Fibroblast of skin of back (primary cell): ENCODE measurements at places on chromosomes 5 and 9.

DNA sequence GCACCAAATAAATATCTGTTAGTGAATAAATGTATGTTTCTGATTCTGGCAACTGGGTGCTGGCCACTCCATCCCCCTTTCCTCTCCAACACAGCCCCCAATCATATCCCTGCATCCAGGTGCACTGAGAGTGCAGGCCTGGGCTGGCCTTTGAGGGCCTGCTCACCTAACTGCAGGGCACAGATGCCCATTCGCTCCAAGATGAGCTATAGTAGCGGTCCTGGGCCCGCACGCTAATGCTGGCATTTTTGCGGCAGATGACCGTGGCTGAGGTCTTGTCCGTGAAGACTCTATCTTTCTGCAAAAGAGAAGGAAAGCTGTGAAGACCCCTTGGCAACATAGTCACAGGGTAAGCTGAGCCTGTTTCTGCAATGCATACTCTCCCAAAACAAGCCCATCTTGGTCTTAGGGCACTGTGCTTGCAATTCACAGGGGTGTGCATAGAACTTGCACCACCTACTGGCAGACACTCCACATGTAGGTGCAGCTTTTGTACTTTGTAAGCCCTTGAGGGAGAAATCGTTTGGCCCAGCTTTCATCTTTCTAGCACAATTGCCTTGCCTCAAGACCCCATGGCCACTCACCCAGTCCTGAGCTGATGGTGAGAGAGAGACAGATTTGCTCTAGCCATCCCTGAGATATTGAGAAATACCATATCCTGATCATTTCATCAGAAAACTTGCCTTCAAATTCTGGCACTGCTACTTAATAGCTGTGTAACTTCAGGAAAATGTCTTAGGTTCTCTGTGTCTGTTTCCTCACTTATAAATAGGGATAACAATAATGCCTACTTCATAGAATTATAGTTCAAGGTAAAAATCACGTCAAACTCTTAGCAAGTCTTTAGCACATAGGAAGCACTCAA lies 13.5 kb downstream of the IL12B start:
- peak; percentile 40 for DNase-seq

GRCh38 chr5:147658293-147658932 lies 124.1 kb downstream of the JAKMIP2 start:
- no peak for DNase-seq

- DNase-seq: peak; percentile 16
Measured at GRCh38 chr9:135914921-135915320, 7.6 kb upstream of the CAMSAP1 start.

DNA sequence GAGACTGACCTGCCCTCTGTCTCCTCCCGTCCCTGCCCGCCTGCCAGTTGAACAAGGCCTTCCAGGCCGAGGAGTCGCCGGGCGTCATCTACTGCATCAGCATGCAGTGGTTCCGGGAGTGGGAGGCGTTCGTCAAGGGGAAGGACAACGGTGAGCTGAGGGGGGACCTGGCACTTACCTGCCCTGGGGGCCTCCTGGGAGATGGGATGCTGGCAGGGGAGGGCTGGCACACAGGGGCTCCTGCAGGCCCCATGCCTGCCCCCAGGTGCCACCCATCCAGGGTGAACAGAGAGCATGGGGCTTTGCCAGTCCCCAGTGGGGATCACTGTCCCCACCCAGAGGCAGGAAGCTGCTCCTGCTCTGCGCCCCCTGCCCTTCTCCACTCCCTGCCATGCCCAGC lies 43.0 kb downstream of the USP20 start:
- DNase-seq: no peak

- DNase-seq: no peak
Measured at GRCh38 chr5:120088836-120089235, 375.3 kb upstream of the PRR16 start.

DNA sequence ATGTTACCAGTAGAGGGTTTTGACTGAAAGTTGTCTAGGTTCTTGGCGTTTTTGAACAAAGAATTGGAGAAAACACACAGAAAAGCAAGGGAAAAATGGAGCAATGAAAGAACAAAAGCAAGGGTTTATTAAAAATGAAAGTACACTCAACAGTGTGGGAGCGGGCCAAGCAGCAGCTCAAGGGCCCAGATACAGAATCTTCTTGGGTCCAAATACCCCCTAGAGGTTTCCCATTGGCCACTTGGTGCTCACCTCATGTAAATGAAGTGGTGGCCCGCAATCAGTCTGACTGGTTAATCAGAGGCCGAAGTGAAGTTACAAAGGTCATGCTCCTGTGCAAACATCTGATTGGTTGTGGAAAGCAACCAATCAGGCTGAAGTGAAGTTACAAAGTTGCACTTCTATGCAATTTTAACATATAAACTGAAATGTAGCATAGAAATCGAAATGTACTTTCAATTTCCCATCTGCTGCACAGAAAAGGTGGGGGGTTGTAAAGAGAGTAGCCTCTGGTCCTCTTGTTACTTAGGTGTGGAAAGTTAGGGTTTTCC lies 1.9 kb upstream of the GM2A start:
- no peak for DNase-seq

- peak; percentile 16 for DNase-seq
Measured at GRCh38 chr5:171966270-171966669, 40.2 kb downstream of the FBXW11 start.

- no peak for DNase-seq
Measured at GRCh38 chr5:14672082-14672481, 7.6 kb downstream of the OTULIN start.

DNA sequence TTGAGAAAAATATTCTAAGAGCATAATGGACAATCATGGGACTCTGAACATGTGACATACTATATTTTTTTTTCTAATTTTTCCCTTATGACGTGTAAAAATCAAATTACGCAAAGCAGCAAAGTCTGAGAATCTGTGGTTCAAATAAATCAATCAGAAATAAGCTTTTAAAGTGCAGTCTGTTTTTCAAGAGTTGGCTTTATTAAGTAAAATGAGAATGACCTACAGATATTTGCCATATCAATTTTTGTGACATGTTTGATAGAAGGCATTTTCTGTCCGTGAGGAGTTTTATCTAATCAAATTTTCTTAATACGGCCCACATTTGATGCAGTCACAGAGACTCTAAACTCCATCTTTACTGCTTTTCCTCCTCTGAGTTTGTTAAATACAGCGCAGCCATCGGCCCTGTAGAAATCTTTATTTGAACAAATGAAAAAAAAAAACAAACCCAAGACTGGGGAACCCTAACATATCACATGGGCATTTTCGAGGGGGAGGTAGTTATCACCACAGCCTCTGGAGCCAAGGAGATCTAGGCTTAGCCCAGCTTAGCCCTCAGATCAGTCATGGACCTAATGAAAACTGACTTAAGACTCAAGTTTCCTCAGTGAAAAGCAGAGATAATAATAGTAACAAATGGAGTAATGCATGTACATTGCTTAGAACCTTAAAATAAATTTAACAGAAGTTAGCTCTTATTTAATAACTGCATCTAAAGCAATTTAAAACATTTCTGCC lies 263.6 kb upstream of the C9orf72 start:
- no peak for DNase-seq
